ENCODE measurements at places on chromosomes 2 and 18.
A peak's percentile ranks its signal among the peaks of the same experiment; 100 is the strongest.

- no peak for DNase-seq
Measured at GRCh38 chr2:197786010-197786877, 1.1 kb upstream of the BOLL start.

- no peak for DNase-seq
Measured at GRCh38 chr2:100870652-100871531, 51.0 kb downstream of the NPAS2 start.

- peak; percentile 26 for DNase-seq
Measured at GRCh38 chr2:83196225-83196624, 1262.9 kb downstream of the SUCLG1 start.

GRCh38 chr2:57615855-57616556 lies 430.6 kb upstream of the VRK2 start:
- DNase-seq = no peak

- DNase-seq = no peak
Measured at GRCh38 chr2:137118140-137118539, 352.8 kb downstream of the THSD7B start.

GRCh38 chr2:238869293-238870124 lies 21.6 kb downstream of the TWIST2 start:
- no peak for DNase-seq

- no peak for DNase-seq
Measured at GRCh38 chr2:179686069-179686468, 175.3 kb downstream of the ZNF385B start.

GRCh38 chr2:188316342-188316741 lies 24.7 kb downstream of the GULP1 start:
- no peak for DNase-seq

- no peak for DNase-seq
Measured at GRCh38 chr2:40097691-40098385, 318.8 kb upstream of the THUMPD2 start.

DNA sequence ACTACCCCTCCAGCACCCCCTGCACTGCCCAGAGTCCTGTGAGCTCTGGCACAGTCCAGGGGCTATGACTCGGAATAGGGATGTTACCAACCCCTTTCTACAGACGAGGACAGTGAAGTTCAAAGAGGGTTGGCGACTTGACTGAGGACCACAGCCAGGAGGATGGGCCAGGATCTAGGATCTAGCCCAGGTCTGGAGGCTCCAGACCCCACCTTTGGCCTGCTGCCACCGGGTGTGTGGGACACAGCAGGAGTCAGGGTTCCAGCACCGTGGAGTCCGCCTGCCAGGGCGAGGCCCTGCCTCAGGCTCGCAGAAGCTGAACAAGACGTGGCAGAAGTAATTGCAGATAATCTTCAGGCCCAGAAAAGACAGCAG lies 37.9 kb upstream of the GPC1 start:
- DNase-seq = no peak

GRCh38 chr2:168976034-168976654 lies 55.0 kb downstream of the ABCB11 start:
- DNase-seq = no peak

GRCh38 chr2:166343467-166343866 lies 32.3 kb downstream of the SCN9A start:
- DNase-seq = no peak

- DNase-seq = no peak
Measured at GRCh38 chr2:204576362-204576979, 31.2 kb downstream of the PARD3B start.

- DNase-seq = no peak
Measured at GRCh38 chr18:13318731-13319501, 100.4 kb downstream of the LDLRAD4 start.

DNA sequence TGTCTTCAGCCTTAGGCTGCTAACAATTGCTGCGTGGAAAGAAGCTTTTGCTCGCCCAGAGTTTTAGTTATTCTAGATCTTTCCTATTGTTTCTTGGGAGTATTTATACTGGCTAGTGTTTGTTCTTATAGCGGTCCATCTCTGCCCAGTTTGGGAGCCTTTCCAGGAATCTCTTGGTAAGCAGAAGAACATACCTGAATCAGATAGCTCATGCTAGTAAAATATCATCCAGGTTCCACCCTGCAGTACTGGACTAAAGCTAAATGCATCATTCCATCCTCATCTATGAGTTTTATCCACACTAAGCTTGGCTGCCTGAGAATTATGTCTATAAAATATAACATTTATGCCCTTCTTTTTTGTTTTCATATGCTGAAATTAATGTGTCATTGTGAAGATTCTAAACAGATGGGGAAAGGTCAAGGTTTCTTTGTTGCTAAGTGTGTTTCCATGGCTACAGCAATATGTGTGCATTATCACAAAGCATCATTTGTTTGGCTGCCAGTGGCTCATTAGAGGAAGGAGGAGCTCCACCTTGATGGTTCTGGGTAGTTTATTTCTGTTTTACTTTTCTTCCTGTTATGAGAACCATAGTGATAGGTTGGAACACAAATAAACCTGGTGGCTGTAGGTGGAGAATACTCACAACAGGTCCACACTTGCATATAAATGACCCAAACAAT lies 182.8 kb downstream of the PIK3C3 start:
- no peak for DNase-seq

DNA sequence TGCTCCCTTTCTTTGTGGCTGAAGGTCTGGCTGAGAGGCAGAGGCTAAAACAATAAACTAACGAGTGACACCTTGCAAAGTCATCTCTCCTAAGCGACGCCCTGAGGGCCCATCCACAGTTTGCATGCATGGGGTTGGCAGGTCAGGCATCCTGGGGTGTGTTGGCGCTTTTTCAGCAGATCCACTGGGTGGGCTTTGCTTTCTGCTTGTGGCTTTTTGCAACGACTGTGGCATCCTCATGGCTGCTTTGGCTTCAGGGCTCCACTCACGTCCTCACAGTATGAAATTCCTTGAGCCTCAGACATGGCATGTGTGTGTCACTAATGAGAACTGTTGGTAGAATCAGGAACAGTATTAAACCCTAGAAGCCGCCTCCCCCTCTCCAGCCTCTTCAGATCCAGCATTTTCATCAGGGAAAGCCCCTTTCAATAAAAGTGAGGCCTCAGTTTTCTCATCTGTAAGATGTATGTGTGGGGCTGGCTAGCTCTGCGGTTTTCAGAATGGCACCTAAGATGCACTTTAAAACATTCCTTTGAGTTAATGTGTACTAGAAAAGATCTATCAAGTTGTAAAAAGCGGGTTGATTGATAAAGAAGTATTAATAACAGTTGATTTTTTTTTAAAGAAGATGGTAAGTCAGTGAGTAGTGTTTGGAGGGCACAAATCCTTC lies 72.5 kb downstream of the SH3BP4 start:
- no peak for DNase-seq

- no peak for DNase-seq
Measured at GRCh38 chr2:70632966-70633365, 79.3 kb upstream of the TGFA start.

- DNase-seq = no peak
Measured at GRCh38 chr2:171692331-171692730, 5.1 kb downstream of the DYNC1I2 start.

- DNase-seq = no peak
Measured at GRCh38 chr2:223523551-223524001, 78.6 kb downstream of the SCG2 start.

DNA sequence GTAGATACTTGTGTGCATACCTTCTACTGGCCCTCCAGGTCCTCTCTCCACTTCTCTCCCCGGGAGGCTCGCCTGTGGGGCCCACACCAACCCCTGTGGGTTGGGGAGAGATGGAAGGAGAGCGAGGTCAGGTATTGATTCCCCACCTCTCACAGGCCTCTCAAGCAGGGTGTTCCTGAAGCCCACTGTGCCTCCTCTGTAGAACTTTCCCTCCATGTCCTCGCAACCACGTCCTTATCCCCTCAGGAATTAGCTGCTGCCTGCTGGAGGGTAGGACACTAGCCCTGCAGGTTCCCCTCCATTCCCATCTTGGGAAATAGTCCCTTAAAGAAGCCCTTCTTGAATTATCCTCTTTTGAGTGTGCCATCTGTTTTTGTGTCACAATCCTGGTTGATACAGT lies 38.9 kb upstream of the KLF11 start:
- no peak for DNase-seq

DNA sequence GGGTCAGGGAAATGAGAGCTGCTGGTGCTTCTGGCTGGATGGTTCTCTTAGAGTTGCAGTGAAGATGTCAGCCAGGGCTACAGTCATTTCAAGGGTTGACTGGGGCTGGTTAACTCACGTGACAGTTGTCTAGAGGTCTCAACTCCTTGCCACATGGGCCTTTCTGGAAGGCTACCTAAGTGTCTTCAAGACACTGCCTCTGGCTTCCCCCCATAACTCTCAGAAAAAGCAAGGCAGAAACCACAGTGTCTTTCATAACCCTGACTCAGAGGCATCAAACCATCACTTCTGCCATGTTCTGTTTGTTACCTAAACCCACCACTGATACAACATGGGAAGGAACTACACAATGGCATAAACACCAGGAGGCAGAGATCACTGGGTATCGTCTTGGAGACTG lies 828.9 kb downstream of the EPHA4 start:
- no peak for DNase-seq

- DNase-seq = no peak
Measured at GRCh38 chr2:11467129-11467649, 1.2 kb upstream of the E2F6 start.

- no peak for DNase-seq
Measured at GRCh38 chr2:5121642-5122041, 570.5 kb upstream of the SOX11 start.

GRCh38 chr2:67514515-67514914 lies 117.4 kb downstream of the ETAA1 start:
- no peak for DNase-seq

- DNase-seq = peak; percentile 3
Measured at GRCh38 chr2:84022810-84023431, 436.2 kb downstream of the SUCLG1 start.

- DNase-seq = no peak
Measured at GRCh38 chr18:40159141-40160017, 1795.7 kb upstream of the PIK3C3 start.

- DNase-seq = no peak
Measured at GRCh38 chr18:63316612-63317555, 2.7 kb downstream of the BCL2 start.

DNA sequence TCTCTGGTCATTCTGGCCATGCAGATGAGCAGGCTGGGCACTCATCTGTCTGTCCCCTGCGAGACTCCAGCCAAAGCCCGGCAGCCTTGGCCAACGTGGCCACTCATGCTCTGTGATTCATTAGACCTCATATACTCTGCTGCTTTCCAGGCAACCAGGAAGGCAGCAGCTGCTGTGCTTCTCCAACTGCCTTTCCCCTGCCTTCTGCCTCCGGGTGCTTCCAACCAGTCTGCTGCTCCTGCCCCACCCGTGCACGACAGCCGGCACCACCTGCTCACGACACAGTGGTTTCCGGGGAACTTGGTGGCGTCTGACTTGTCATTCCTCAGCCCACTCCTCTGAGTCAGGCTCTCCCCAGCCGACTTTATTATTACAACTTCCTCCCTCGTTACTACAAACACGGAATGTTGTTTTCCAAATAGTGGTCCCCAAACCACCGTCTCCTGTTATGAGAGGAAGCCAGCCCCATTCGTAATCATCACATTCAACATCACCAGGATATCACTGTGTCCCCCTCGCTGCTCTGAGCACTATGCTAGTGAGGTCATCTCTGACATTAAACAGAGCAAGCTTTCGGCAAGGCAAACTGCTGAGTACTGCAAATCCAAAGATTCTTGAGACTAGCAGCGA lies 392.4 kb downstream of the ALK start:
- peak; percentile 64 for DNase-seq

GRCh38 chr2:100054426-100054825 lies 88.0 kb downstream of the AFF3 start:
- no peak for DNase-seq

- DNase-seq = no peak
Measured at GRCh38 chr18:26723981-26724380, 141.5 kb downstream of the AQP4 start.

- no peak for DNase-seq
Measured at GRCh38 chr2:22377268-22377667, 1007.7 kb upstream of the KLHL29 start.

GRCh38 chr2:44785433-44785832 lies 156.1 kb upstream of the SIX3 start:
- DNase-seq = no peak

DNA sequence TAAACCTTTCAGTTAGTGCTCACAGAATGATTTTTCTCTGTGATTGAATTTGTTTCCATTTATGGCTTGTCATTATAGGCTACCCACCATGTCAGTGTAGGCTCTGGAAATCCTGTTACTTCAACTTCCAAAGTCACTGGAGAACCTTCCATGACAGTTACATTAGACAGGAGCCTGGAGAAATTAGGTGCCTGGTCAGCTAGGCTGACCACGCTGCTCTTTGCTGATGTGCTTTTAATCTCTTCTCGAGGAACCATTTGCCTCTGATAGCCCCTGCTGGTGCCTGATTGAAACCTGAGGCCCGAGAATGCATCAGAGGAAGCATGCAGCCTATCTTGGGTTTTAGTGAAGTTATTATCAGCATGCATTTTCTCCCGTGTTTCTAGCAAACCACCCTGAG lies 29.6 kb upstream of the TTN start:
- DNase-seq = no peak

DNA sequence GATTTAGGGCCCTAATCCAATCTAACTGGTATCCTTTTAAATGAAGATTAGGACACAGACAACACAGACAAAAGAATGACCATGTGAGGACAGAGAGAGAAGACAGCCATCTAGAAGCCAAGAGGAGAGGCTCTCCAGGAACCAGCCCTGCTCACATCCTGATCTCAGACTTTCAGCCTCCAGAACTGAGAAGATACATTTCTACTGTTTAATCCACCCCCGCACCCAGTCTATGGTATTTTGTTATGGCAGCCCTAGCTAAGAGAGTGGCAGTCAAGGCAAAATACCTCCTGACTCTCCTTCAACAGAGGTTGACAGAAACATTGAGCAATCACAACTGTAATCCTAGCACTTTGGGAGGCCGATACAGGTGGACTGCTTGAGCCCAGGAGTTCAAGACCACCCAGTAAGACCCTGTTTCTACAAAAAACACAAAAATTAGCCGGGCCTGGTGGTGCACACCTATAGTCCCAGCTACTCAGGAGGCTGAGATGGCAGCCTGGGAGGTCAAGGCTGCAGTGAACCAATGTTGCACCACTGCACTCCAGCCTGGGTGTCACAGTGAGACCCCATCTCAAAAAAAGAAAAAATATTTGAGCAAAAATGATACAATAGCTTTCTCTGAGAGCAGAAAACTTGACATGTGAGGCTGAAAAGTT lies 34.7 kb downstream of the WDR33 start:
- DNase-seq = no peak

- no peak for DNase-seq
Measured at GRCh38 chr2:189824694-189825396, 40.6 kb downstream of the PMS1 start.

GRCh38 chr18:3427944-3428343 lies 22.0 kb upstream of the TGIF1 start:
- DNase-seq = no peak

GRCh38 chr2:148725564-148725963 lies 81.0 kb downstream of the EPC2 start:
- DNase-seq = no peak

DNA sequence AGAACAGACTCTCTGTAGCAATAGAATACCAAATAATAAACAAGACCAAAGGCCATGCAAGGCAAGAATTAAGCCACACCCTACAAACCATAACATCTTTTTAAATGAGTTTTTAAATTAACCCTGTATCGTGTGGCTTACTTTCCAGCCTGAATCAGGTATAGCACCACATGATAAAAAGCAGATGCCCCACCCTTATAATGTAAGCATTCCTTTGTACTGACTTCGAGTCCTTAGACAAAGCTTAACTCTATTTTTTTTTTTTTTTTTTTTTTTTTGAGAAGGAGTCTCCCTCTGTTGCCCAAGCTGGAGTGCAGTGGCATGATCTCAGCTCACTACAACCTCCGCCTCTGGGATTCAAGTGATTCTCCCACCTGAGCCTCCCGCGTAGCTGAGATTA lies 1.7 kb upstream of the C2orf42 start:
- no peak for DNase-seq

Measured in NCI-H524 treated with DMSO at 0.1 percent for 48 hours (cell line).